Stimulated activated CD8-positive, alpha-beta memory T cell treated with anti-CD3 and anti-CD28 coated beads, Interleukin-7, amount 100 ng/mL, for 1 hour (primary cell): ENCODE measurements at places on chromosomes 11 and 22.

DNA sequence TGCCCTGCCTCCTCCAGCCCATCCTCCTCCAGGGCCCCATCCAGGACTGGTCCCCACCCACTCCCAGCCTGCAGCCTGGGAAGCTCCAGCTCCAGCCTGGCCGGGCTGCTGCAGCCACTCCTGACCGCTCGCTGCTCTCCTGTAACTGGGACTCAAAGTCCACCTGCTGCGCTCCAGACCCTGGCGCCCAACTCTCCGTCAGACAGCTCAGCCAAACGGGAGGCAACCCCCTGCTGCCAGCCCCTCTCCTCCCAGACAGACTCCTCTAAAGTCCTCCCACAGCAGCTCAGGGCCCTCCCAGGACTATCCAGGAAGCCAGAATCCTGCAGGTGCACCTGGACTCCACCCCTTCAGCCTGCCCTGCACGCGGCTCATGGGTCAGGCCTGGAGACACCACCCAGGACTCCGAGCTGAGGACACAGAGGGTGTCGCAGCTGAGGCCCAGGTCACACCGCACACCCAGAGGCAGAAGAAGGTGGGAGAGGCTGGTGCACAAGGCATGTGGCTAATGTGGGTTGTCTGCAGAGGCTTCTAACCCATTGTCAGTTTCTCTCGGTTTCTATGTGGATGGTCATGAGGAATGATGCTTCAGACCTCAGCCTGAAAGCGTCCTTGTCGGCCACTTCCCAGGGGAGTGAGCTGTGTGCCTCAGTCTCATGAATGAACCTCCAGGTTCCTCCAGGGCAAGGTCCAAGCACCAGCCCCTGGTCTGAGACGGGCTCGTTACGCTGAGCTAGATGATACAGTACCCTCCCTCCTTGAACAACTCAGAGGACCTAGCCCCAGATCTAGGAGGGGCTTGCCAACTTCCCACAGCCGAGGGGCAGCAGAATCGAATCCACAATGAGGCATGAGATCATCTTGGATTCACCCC is 1514.8 kb downstream of the TBC1D22A start:
- no peak for DNase-seq

DNA sequence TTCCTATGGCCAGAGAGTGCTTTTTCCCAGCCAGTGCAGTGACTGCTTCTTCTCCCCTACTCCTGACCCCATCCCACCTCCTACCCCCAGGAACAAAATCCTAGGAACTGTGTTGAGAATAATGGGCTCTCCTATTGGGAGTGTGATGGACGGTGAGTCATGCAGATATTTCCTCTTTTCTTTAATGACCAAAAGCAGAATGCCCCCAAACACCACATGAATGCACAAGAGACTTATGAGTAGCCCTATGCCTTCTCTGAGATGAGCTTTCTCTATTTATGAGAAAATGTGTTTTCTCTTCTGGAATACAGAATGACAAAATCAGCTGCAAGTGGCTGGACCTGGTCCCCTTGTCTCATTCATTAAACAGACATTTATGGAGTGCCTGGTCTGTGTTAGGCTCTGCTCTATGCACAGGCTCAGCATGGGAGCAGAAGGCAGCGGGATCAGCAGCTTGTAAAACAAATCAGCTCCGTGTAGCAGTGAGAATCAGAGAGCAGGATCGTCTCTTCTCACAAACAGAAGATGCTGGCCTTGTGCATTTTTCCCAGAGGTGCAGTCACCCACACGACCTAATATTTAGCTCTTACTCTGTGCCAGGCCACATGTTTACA is 47.5 kb upstream of the GALNT18 start:
- no peak for DNase-seq

- DNase-seq: no peak
Observed at GRCh38 chr11:116078101-116078591, 573.9 kb upstream of the CADM1 start.

DNA sequence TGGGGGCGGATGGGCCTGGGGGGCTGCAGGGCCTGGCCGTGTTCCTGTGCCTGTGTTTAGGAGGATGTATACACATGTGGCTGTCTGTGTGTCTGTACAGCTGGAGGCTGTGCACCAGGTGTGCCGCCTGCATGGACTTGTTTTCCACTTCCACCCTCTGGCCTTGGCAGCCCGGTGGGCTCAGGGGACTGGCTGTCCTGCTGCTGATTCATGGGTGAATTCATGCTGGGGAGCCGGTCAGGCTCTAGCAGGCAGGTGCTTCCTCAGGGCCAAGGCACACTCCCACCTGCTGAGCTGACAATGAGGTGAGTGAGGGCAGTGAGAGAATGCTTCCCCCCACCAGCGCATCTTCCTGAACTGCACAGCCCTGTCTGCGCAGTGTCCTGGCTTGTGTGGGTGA is 88.4 kb downstream of the CCDC81 start:
- no peak for DNase-seq

- DNase-seq: no peak
Observed at GRCh38 chr11:124179310-124179709, 3.8 kb upstream of the OR10D3 start.

- DNase-seq: no peak
Observed at GRCh38 chr11:12186701-12187100, 76.3 kb downstream of the MICAL2 start.

DNA sequence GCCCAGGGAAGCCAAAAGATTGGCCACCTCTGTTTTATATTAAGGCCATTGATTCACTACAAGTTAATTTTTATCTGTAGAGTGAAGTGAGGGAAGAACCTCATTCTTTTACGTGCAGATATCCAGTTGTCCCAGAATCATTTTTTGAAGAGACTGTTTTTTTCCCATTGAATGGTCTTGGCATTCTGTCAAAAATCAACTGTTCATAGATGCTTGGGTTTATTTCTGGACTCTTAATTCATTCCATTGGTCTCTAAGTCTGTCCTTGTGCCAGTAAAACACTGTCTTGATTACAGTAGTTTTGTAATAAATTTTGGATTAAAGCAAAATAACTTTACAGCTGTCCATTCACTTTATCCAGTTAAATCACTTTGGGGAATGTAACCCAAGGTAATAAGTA is 26.8 kb downstream of the WBP2NL start:
- no peak for DNase-seq

DNA sequence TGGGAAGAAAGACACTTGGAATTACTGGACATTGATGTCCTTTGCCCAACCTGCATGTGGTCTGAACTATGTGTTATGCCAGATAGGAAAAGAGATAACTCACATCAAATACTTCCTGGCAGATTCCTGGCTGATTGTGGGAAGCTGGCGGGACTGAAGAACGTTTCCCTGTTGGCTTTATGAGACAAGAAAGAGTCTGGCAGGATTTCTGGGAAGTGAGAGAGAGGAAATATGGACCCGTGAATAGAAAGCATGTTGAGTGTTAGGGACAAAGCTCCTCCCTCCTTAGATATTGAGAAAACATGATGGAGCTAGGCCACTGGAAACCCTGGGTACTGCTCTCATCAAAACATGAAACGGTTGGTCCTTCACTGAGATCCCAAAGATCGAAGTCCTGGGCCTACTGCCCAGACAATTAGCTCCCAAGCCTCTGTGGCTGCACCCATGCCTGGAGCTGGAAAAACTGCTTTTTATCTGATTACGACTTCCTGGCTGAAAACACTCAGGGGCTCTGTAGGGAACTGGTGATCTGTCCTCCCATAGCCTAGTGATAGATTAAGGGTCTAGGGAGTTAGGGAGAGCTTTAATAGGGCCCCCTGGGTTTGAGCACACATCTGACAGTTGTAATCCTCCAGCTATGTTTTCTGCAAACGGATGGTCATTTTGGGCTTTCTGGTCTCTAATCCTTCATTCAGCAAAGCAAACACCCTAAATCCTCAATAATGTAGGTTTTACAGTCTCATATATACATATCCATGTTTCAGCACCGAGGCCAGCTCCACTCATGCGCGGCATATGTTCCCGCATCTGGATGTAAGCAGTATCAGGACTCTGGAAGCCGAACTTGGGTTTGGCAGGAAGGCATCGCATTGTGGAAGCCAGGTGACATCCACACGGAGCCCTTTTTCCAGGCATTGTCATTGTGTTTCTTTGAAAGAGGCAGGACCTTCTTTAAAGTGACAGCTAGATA is 6.1 kb upstream of the B3GAT1 start:
- DNase-seq: no peak

DNA sequence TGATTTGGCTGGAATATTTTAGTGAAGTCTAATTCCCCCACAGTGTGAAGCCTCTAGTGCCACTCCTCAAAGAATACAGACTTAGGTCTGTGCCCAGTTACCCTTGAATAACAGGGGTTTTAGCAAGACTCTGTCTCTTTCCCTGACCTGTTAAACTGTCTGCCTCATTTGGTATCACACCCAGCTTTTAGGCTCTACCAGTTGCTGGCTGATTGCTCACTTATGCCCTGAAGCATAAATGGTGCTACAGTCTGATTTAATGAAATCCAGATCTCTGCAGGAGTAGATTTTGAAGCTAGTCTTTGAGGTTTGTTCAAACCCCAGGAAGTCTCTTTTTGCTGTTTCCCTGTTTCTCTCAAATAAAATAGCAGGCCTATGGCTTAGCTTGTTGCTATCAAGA is 45.2 kb upstream of the LIPT2 start:
- DNase-seq: no peak

DNA sequence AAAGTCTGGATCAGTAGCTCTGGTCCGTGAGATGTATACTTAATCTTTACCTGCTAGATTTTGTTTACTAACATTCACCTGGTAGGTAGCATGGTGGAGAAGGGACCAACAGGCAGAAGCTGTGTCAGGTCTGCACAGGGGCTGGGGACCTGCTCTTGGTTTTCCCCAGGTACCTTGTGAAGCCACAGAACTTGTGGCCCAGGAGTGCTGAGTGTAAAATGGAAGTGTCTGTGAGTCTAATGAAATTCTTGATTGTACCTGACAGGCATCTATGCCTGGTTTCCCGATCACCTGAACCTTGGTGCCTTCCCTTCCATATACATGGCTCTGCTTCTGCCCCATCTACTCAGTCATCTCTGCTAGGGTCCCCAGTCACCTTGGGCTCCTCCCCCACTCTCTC is 94.3 kb downstream of the CWC15 start:
- DNase-seq: no peak

DNA sequence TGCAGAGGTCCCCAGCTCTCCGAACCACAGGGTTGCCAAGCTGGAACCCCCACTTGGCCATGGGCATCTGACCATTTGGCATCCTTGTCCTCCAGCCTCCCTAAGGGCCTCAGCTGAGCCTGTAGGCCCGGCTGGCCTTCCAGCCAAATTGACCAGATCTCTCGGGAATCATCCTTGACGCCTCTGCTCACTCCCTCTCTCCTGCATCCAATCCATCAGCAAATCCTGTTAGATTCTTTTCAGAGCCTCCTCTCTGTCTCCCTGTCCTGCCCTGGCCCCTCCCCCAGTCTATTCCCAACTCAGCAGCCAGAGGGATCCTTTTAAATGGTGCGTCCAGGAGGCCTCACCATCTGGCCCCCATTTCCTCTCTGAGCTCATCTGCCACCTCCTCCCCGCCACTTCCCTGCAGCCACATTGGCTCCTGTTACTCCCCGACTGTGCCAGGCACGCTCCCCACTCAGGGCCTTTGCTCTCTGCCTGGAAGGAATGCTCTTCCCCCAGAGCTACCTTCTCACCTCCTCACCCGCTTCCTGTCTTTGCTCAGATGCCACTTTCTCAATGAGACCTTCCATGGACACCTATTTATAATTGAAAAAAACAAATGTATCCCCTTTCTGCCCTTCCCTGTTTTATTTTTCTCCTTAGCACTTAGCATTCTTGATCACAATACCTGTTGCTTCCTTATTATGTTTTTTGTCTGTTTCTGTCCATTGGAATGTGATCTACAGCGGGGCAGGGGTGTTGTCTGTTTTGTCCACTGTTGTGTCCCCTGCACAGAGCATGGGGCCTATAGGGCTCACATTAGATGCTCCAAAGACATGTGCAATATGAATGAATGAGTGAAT is 78.1 kb downstream of the NFAM1 start:
- no peak for DNase-seq

DNA sequence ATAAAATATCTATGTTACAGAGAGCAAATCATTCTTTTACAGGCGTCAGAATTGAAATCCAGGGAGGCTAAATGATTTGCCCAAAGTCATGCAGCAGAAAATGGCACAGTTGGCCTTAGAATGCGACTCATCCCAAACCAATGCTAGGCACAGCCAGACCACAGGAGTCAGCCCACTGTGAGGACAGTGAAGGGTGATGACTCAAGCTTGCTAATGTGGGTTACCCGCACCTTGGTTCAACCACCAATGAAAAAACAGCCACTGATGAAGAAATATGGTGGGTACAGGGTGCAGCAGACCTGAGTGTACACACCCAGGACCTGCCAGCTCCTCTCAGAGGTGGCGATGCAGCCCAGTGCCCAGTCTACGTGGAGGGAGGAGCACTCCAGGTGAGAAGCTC is 89.7 kb downstream of the ZC3H12C start:
- DNase-seq: no peak

GRCh38 chr11:134527382-134528243 is 115.6 kb upstream of the B3GAT1 start:
- DNase-seq: no peak
